ENCODE measurements at places on chromosomes 13 and 19.

- no peak for DNase-seq
Observed at GRCh38 chr19:15358918-15359317, 20.7 kb downstream of the AKAP8 start.

- DNase-seq = no peak
Observed at GRCh38 chr13:76668141-76668540, 218.1 kb downstream of the KCTD12 start.

DNA sequence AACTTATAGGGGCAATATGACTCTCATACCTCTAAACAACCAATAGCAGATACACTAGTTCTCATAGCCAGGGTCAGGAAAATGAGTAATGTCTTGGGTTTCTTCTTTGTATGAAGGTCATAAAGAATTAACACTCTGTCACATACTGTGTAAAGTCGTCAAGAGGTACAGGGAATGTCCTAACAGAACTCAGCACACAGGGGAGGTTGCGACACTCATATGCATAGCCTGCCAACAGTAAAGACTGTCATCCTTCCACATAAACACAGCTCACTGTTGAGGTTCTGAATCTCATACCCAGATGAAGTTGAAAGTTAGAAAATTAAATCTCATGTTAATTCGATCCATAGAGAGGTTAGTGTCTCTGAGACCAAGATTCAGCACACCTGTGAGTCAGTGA, 34.2 kb upstream of the ZNF254 start:
- DNase-seq = no peak

GRCh38 chr13:33590936-33591335, 227.0 kb upstream of the RFC3 start:
- DNase-seq = no peak

DNA sequence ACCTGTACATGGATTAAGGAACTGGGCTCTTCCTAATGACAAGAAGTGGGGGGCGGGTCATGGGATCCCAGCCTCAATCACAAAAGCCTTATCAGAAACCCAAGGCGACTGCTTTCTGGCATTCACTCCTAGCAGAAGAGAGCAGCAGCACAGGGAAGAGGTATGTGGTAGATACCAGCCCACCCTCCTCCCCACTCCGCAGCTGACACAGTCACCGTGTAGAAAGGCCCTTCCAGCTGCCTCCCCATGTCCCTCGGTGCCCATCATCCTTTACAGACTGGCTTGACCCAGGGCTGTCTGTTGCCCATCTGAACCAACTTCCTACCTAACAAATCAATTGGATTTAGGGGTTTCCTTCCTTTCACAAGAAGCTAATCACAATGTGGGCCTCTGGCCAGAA, 3.1 kb upstream of the DHRS12 start:
- no peak for DNase-seq

All from NCI-H69 (cell line).